Heart left ventricle (tissue), 16 donors: ENCODE measurements at places on chromosomes 11 and 22.

GRCh38 chr11:1116666-1117390, 40.9 kb upstream of the MUC5AC start:
- no peak for DNase-seq

- DNase-seq = no peak
These were observed 32.8 kb downstream of the CADM1 start for GRCh38 chr11:115471367-115471766.

DNA sequence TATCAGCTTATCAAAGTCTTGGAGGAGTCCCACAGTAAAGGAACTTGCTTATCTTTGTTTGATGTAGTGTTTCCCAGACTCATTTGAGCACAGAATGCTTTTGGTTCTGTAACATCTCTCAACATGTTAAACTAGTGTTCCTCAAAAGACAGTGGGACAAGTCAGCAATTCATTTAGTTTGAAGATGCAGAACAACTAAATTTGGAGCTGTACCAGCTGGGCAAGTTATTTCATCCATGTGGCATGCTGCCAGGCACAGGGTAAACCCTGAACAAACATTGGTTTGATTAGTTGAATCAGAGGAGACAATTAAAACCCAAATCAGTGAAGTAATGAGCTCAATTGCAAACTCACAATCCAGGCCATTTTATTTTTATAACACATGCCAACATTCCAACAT, 141.2 kb downstream of the CSNK2A3 start:
- no peak for DNase-seq

- no peak for DNase-seq
These were observed 344.4 kb upstream of the CADM1 start for GRCh38 chr11:115848611-115849010.
